ENCODE measurements at places on chromosomes 6 and 20. TPM values are rescaled to one million over a fixed set of nuclear protein-coding genes. Genes with fewer than 3 reads are reported as not detected.
A peak's percentile ranks its signal among the peaks of the same experiment; 100 is the strongest.

GRCh38 chr20:13744352-13744751 lies 40.4 kb downstream of the ESF1 start:
- no peak overlapping the region for H3K4me3 ChIP-seq
- peaks cover 4% of the 10 kb centered on the region for H3K4me1 ChIP-seq
- H3K36me3 ChIP-seq, result no peaks in the 10 kb centered on the region
- no peak overlapping the region for H3K27ac ChIP-seq
- no peaks in the 10 kb centered on the region for H3K27me3 ChIP-seq

DNA sequence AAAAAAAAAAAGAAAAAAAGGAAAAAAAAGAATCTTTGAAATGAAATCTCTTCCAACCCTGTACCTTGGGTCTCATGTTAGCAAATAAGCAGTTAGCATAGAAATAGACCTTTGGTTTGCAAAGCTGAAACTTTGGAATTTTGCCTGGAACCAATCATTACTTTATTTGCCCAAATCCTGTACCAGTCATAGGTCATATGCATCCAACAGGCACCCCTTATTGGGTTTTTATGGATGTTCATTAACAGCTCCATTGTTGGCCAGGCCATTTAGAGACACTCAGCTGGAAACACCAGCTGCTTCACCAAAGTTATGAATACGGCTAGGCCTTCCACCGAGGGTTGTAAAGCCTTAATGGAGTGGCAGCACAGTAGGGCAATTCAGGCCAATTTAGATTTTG lies 53.0 kb downstream of the ALDH8A1 start:
- H3K4me3 ChIP-seq, result no peak overlapping the region
- H3K27ac ChIP-seq, result no peak overlapping the region
- DNase-seq, result no peak
- no peaks in the 10 kb centered on the region for H3K4me1 ChIP-seq
- H3K27me3 ChIP-seq, result no peaks in the 10 kb centered on the region

DNA sequence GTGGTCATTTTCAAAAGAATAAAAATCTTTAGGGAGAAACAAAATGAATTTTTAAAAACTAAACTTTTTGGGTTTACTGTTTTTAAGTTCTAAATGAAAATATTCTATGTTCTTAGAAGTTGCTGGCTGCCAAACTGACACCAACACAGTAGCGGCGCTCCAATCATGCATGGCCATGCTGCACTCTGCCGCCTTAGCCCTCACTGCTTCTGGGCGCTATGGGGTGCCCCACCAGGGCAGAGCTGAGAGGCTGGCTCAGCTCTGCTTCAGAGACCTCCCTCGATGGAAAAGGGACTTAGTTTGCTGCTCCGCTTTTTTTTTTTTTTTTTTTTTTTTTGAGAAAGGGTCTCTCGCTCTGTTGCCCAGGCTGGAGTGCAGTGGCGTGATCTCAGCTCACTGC lies 20.9 kb downstream of the EZR start:
- H3K27me3 ChIP-seq, result no peaks in the 10 kb centered on the region
- H3K36me3 ChIP-seq, result no peaks in the 10 kb centered on the region
- DNase-seq, result no peak
- peak overlapping the region; percentile 34 for H3K27ac ChIP-seq
- H3K4me3 ChIP-seq, result no peak overlapping the region

- no peaks in the 10 kb centered on the region for H3K4me1 ChIP-seq
- no peaks in the 10 kb centered on the region for H3K36me3 ChIP-seq
- H3K27ac ChIP-seq, result no peak overlapping the region
- no peaks in the 10 kb centered on the region for H3K27me3 ChIP-seq
Measured at GRCh38 chr6:89359561-89359960, 7.0 kb upstream of the UBE2J1 start.

GRCh38 chr20:63155266-63156165 lies 60.4 kb downstream of the YTHDF1 start:
- peaks cover 14% of the 10 kb centered on the region for H3K27me3 ChIP-seq
- DNase-seq, result no peak
- H3K27ac ChIP-seq, result no peak overlapping the region
- H3K36me3 ChIP-seq, result no peaks in the 10 kb centered on the region

- no peak for DNase-seq
- no peaks in the 10 kb centered on the region for H3K4me1 ChIP-seq
- H3K36me3 ChIP-seq, result no peaks in the 10 kb centered on the region
- no peaks in the 10 kb centered on the region for H3K27me3 ChIP-seq
Measured at GRCh38 chr6:20069021-20069522, 143.2 kb downstream of the MBOAT1 start.

- no peak overlapping the region for H3K4me3 ChIP-seq
- H3K27ac ChIP-seq, result no peak overlapping the region
- no peak for DNase-seq
Measured at GRCh38 chr20:46720019-46720418, 10.6 kb downstream of the SLC2A10 start.

DNA sequence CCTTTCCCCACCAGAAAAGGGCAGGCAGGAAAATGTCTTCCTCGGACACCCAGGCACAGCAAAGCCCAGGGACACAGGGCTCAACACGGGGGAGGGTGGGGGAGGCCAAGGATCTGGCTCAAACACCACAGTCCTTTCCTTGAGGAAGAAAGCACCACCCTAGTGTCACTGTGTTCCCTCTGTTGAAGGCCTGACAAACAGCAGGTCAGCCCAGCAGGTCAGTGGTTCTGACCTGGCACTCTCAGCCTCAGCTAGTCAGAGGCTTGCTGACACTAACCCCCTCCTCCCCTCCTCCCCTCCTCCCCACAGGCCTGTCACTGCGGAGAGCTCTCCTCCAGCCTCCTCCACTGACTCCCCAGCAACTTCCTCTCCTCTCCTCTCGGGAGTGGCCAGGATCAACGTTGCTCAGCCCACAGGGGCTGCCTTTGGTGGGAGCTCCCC lies 239.6 kb downstream of the LRFN2 start:
- H3K4me3 ChIP-seq, result no peak overlapping the region
- peak; percentile 85 for DNase-seq
- H3K27ac ChIP-seq, result no peak overlapping the region
- peaks cover 21% of the 10 kb centered on the region for H3K4me1 ChIP-seq
- no peaks in the 10 kb centered on the region for H3K36me3 ChIP-seq

GRCh38 chr6:36674942-36675341 lies 3.6 kb upstream of the CDKN1A start:
- peaks cover 26% of the 10 kb centered on the region for H3K4me1 ChIP-seq
- H3K27me3 ChIP-seq, result no peaks in the 10 kb centered on the region
- no peak overlapping the region for H3K4me3 ChIP-seq
- no peak overlapping the region for H3K27ac ChIP-seq
- H3K36me3 ChIP-seq, result no peaks in the 10 kb centered on the region

Gene GLP1R
- not detected for total RNA-seq

Gene LY6G6D
- total RNA-seq, result not detected

Gene PPIL1
- total RNA-seq, result 26.8 TPM

Gene NEURL2
- 10.8 TPM for total RNA-seq

Gene TRAM2
- 23.8 TPM for total RNA-seq

Data from esophagus muscularis mucosa (tissue), 4 donors.